HT1080 (cell line): ENCODE measurements at places on chromosomes 5 and 9.

DNA sequence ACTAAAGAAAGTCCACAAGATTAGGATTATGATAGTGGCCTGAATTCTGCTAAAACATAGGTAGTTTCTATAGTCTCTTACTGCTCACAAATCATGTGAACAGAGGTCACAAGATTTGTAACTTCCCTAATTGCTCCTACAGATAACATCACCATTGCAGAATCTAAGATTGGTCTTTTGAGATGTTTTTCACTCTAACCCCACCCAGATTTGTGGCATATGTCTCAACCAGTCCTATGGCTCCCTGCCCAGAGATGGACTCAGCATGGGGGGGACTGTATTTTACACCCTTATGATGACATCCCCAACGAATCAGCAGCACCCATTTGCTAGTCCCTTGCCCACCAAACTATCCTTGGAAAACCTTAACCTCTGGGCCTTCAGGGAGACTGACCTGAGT is 1046.2 kb downstream of the CDH12 start:
- peak; percentile 82 for DNase-seq

- no peak for DNase-seq
These were observed 59.1 kb downstream of the SECISBP2 start for GRCh38 chr9:89377411-89377810.

DNA sequence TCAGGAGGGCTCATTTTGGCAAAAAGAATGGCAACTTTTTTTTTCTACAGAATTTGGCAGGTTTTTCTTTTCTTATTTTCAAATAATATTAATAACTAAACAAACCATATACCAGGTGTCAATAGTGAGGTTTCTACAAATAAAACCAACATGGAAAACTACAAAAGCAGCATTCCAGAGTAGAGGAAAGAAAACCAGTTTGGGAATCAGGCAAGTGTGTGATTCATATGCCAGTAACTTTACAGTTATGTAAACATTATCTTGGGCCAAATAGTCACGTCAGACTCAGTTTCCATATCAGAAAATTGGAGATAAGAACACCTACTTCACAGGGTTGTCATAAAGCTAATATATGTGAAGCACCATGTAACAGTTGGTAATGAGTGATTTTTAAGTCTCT is 51.7 kb downstream of the FBXW11 start:
- DNase-seq, result no peak

GRCh38 chr5:44358421-44358820 is 30.8 kb downstream of the FGF10 start:
- no peak for DNase-seq

- no peak for DNase-seq
These were observed 33.6 kb downstream of the ATPSCKMT start for GRCh38 chr5:10216107-10216506.
